ENCODE measurements at places on chromosomes 16 and 17. TPM values are rescaled to one million over a fixed set of nuclear protein-coding genes. Genes with fewer than 3 reads are reported as not detected.
A peak's percentile ranks its signal among the peaks of the same experiment; 100 is the strongest.

DNA sequence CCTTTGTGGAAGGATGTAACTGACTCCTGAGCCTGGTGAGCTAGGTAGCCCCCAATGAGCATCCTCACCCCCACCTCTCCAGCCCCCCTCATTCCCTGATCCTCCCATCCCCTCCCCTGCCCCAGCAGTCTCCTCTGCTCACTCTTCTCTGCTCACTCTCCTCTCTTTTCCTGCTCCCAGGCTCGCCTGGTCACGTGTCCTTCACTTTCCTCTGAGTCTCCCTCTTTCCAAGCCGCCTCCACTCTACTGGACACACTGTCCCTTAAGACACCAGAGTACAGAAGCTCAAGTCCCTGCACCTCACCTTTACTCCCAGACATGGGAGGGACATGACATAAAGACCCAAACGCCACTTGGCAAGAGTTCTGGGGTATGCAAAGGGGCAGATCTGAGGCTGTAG lies 76.3 kb upstream of the RBL2 start:
- no peak overlapping the region for H3K4me3 ChIP-seq
- H3K36me3 ChIP-seq = no peaks in the 10 kb centered on the region
- DNase-seq = no peak
- no peaks in the 10 kb centered on the region for H3K27me3 ChIP-seq

CHAD gene
- total RNA-seq = not detected

NEUROD2 gene
- 0.20 TPM for total RNA-seq

DNA sequence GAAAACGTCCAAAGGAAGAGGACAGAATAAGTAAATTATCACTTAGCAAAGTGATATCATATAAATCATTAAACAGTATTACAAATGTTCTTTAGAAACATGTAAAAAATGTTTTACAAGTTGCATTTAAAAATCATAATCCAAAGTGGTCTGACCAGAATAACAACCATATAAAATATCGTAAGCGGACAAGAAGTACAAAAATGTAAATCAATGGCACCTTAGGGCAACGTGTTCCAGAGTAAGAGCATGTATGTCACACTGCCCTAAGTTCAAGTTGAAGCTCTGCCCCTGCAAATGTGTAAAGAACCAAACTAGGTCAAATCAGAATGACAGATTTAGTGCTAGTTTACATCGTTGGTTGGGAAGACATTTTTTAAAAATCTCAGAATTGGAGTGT lies 11.4 kb downstream of the USP31 start:
- H3K36me3 ChIP-seq = no peaks in the 10 kb centered on the region
- no peak for DNase-seq
- H3K4me1 ChIP-seq = no peaks in the 10 kb centered on the region
- H3K27me3 ChIP-seq = no peaks in the 10 kb centered on the region

ASGR1 gene
- 0.84 TPM for total RNA-seq

DNA sequence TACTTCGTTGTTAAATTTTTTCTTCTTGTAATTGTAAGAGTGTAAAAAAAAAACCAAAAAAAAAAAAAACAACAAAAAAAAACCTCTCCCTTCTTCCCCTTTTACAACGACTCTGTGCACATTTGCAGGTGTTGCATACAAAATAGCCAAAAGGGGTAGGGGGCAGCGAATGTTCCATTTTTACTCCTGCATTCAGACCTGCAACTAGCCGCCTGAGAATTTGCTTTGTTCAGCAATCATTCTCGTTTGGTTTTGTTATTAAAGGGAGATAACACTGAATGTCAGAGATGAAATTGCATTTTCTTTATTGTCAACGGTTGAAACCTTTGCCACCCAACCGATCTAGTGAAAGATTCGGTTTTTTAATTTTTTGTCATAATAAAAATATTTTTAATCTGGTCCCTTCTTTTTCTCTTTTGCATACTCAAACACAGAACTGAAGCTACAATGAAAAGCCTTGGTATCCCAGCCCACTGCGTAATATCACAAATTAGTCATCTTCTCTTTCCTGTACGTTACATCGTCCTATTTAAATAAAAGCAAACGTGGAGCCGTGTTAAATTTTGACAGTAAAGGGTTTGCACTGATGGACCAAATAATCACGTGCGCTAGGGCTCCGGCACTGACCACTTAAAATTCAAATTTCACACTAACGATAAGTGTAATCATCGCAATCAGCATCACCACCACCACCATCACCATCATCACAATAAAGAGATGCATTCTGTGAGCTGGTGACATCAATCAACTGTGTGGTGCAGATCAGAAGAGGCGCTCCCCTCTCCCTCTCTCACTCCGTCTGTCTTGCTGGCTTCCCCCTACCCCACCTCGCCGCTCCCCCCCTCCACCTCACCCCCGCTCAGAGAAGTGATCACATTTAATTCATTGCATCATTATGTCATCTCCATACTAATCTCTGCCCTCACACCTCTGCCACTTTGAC lies 406.2 kb upstream of the PSMD7 start:
- no peaks in the 10 kb centered on the region for H3K36me3 ChIP-seq
- no peak overlapping the region for H3K4me3 ChIP-seq
- H3K27ac ChIP-seq = no peak overlapping the region
- no peaks in the 10 kb centered on the region for H3K4me1 ChIP-seq

GRCh38 chr17:81288715-81289114 lies 6.4 kb downstream of the SLC38A10 start:
- H3K4me3 ChIP-seq = no peak overlapping the region
- DNase-seq = no peak
- H3K36me3 ChIP-seq = 0 out of 2 replicates have a peak, but pooled peaks cover 3% of the 10 kb centered on the region
- no peaks in the 10 kb centered on the region for H3K27me3 ChIP-seq
- H3K4me1 ChIP-seq = peaks cover 33% of the 10 kb centered on the region

TSNAXIP1 gene
- total RNA-seq = 0.49 TPM

- H3K4me1 ChIP-seq = no peaks in the 10 kb centered on the region
- no peaks in the 10 kb centered on the region for H3K36me3 ChIP-seq
These were observed 111.1 kb downstream of the AIPL1 start for GRCh38 chr17:6323626-6324356.

GRCh38 chr17:78378225-78379130 lies at the start of gene PGS1:
PGS1 (plus strand) TSS chr17:78378649; CDS start chr17:78378666, 17 bp downstream.
- peak within 1 kb of the TSS; percentile 91 for H3K4me3 ChIP-seq
- DNase-seq = peak; percentile 95
- H3K4me1 ChIP-seq = peaks cover 54% of the 10 kb centered on the region
- H3K36me3 ChIP-seq = no peaks in the 10 kb centered on the region
- H3K27ac ChIP-seq = peak within 1 kb of the TSS; percentile 95

GRCh38 chr17:50884439-50885311 lies 18.5 kb upstream of the TOB1 start:
- no peak for DNase-seq
- no peak overlapping the region for H3K27ac ChIP-seq
- no peak overlapping the region for H3K4me3 ChIP-seq
- H3K4me1 ChIP-seq = no peaks in the 10 kb centered on the region
- no peaks in the 10 kb centered on the region for H3K36me3 ChIP-seq

CDH5 gene
- 0.16 TPM for total RNA-seq

DNA sequence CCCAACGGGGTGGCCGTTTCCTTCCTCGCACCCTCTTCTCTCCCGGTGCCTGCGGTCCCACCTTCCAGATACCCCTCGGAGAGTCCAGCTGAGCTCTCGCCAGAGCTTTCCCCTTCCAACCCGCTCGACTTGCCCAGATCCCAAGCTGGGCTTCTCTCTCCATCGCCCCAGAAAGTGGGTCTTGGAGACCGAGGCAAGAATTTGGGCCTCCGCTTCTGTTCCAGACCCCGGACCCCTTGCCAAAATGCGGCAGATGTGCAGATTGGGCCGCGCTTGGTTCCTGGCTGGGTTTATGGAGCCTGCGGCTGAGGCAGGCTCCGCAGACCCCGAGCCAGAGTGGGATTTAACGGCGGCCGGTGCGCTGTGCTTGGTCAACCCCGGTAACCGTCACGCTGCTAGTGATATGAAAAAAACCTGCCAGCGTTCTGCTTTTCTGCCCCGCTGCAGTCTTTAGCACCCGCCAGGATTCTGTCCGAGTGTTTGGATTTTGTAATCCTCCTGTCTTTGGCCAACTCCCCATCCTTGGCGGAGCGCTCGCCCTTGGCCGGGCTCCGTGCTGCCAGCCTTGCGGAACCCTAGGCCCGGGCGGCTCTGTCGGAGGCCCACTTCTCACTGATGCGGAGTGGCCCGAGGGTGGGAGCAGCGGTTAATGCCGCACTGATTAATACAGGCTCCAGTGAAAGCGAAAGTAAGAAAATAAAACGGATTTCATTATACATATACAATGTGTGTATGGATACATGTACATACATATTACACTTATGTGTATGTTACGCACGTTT lies 754 bp upstream of the SLFN11 start:
- H3K27me3 ChIP-seq = no peaks in the 10 kb centered on the region
- H3K36me3 ChIP-seq = no peaks in the 10 kb centered on the region
- peak overlapping the region; percentile 61 for H3K4me3 ChIP-seq
- peak overlapping the region; percentile 68 for H3K27ac ChIP-seq

GRCh38 chr17:70049801-70050591 lies 25.0 kb upstream of the KCNJ16 start:
- no peaks in the 10 kb centered on the region for H3K27me3 ChIP-seq
- no peaks in the 10 kb centered on the region for H3K4me1 ChIP-seq
- H3K4me3 ChIP-seq = no peak overlapping the region

GRCh38 chr16:77434022-77434529 lies 758 bp downstream of the ADAMTS18 start:
- H3K4me3 ChIP-seq = no peak overlapping the region
- H3K36me3 ChIP-seq = no peaks in the 10 kb centered on the region
- H3K4me1 ChIP-seq = no peaks in the 10 kb centered on the region
- no peak overlapping the region for H3K27ac ChIP-seq
- no peak for DNase-seq

GRCh38 chr16:83214671-83215070 lies 587.9 kb downstream of the CDH13 start:
- H3K36me3 ChIP-seq = no peaks in the 10 kb centered on the region
- H3K27me3 ChIP-seq = no peaks in the 10 kb centered on the region
- peaks cover 9% of the 10 kb centered on the region for H3K4me1 ChIP-seq
- no peak overlapping the region for H3K27ac ChIP-seq

- H3K36me3 ChIP-seq = no peaks in the 10 kb centered on the region
- no peak for DNase-seq
- H3K27ac ChIP-seq = no peak overlapping the region
- H3K4me3 ChIP-seq = no peak overlapping the region
- no peaks in the 10 kb centered on the region for H3K4me1 ChIP-seq
- H3K27me3 ChIP-seq = peaks cover 35% of the 10 kb centered on the region
These were observed 183.5 kb upstream of the SDK2 start for GRCh38 chr17:73827627-73828291.

DNA sequence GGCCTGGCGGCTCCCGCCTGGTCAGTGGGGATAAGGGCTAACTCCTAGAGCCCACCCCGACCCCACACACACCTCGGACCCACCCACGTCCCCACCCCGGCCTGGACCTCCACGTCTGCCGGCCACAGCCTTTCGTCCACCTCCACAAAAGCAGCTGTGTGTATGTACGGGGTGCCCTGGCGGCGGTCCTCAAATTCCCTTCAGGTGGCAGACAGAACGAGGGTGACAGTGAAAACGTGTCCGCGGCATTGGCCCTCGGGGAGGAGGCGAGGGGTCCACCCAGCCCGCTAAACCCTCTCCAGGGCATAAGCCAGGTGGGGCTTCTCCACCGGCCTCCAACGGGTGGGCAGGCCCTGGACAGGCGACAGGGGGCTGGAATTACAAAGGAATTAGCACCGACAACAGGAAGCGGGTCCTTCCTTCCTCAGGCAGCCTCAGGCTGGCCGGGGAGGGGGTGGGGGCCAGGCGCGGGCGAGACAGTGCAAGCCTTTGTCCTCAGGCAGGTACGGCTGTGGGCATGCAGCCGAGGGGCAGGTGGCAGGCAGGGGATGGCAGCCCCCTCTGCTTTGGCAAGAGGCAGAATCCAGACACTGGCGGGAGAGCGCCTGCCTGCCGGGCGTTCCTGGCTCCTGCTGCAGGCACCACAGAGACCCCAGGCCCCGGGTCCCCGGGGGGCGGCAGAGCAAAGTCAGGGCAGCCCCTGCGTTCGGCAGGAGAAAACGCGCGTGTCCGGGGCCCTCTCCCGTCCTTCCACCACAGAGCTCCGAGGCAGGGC lies 12.3 kb upstream of the PITPNA start:
- no peak for DNase-seq
- no peaks in the 10 kb centered on the region for H3K27me3 ChIP-seq
- no peaks in the 10 kb centered on the region for H3K36me3 ChIP-seq
- no peaks in the 10 kb centered on the region for H3K4me1 ChIP-seq
- no peak overlapping the region for H3K27ac ChIP-seq

DNA sequence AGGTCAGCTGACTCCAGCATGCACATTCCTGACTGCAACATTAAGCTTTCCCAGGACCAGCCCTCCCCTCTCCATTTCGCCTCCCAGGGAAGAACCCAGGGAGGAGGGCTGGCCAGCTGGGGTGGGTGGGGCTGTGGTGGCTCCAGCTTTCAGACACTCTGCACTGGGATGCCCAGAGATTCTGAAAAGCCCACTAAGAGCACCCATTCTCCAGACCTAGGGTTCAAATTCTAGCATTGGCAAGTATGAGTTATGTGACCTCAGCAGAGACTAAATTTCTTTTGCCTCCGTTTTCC lies 7.8 kb downstream of the DLX3 start:
- peaks cover 21% of the 10 kb centered on the region for H3K4me1 ChIP-seq
- no peak for DNase-seq
- peaks cover 19% of the 10 kb centered on the region for H3K27me3 ChIP-seq
- no peaks in the 10 kb centered on the region for H3K36me3 ChIP-seq
- no peak overlapping the region for H3K27ac ChIP-seq

HS3ST6 gene
- total RNA-seq = not detected

- H3K4me1 ChIP-seq = no peaks in the 10 kb centered on the region
- H3K27ac ChIP-seq = no peak overlapping the region
- H3K36me3 ChIP-seq = peaks cover 34% of the 10 kb centered on the region
- no peak for DNase-seq
- no peaks in the 10 kb centered on the region for H3K27me3 ChIP-seq
- H3K4me3 ChIP-seq = no peak overlapping the region
These were observed 14.8 kb downstream of the TRAF4 start for GRCh38 chr17:28758411-28759121.

GRCh38 chr17:33116021-33116551 lies 124.4 kb downstream of the SPACA3 start:
- no peaks in the 10 kb centered on the region for H3K4me1 ChIP-seq
- H3K27me3 ChIP-seq = peaks cover 22% of the 10 kb centered on the region

ZFP90 gene
- total RNA-seq = 11.6 TPM

GRCh38 chr17:78393575-78393974 lies 15.1 kb downstream of the PGS1 start:
- no peak for DNase-seq
- H3K27me3 ChIP-seq = no peaks in the 10 kb centered on the region
- H3K4me3 ChIP-seq = no peak overlapping the region
- peaks cover 64% of the 10 kb centered on the region for H3K36me3 ChIP-seq

CCDC200 gene
- total RNA-seq = not detected

Measured in SJCRH30 (cell line).